Osteoblast (primary cell): ENCODE measurements at places on chromosomes 1 and 21.

DNA sequence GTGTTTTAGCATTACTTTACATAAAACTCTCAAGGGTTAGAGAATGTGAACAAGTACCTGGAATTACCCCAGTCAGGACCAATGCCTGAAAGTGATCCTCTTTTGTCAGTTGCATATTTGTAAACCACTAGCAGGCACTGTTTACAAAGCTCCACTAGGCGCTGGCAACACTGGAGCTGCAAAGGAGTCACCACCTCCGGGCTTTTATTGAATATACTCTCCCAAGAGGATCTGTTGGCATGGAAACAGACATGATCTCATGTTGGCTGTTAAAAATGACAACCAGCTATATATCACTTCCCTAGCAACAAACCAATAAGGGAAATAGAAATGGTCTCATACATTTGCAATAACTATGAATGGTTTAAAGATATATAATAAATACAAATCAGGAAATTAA is 116.0 kb downstream of the TTLL7 start:
- no peaks in the 10 kb centered on the region for H3K27me3 ChIP-seq
- peaks cover 10% of the 10 kb centered on the region for H3K4me1 ChIP-seq
- no peak overlapping the region for H3K4me3 ChIP-seq
- no peak for DNase-seq

GRCh38 chr1:186960861-186961260 is 132.1 kb downstream of the PLA2G4A start:
- H3K27me3 ChIP-seq = no peaks in the 10 kb centered on the region
- H3K4me3 ChIP-seq = no peak overlapping the region
- H3K4me1 ChIP-seq = no peaks in the 10 kb centered on the region
- no peak overlapping the region for H3K27ac ChIP-seq
- no peak for DNase-seq
- no peaks in the 10 kb centered on the region for H3K36me3 ChIP-seq

DNA sequence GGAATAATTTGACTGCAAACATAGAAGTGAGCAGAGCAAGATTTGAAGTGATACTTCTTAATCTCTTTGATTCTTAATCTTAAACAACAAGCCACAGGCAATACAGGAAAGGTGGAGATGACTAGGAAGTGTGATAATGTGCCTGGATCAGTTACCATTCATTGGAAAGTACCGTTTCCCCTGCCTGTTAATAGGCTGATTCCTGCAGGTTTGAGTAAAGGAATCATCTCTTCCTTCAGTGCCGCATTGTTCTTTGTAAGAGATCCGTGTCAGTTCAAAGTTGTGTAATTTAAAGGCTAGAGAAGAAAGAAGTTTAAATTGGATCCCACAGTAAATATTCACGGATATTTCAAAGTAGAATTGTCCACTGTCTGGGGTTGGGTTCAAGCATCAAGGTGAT is 43.5 kb upstream of the BCL10 start:
- H3K36me3 ChIP-seq = peaks cover 67% of the 10 kb centered on the region
- no peak overlapping the region for H3K4me3 ChIP-seq
- no peak for DNase-seq
- H3K27me3 ChIP-seq = no peaks in the 10 kb centered on the region
- H3K4me1 ChIP-seq = peaks cover 80% of the 10 kb centered on the region

GRCh38 chr1:154179946-154180687 is 11.8 kb downstream of the TPM3 start:
- no peak overlapping the region for H3K27ac ChIP-seq
- H3K4me3 ChIP-seq = no peak overlapping the region
- H3K27me3 ChIP-seq = no peaks in the 10 kb centered on the region
- no peak for DNase-seq
- H3K36me3 ChIP-seq = peaks cover 26% of the 10 kb centered on the region

GRCh38 chr21:29382030-29382654 is 83.4 kb downstream of the BACH1 start:
- peak; percentile 60 for DNase-seq
- no peak overlapping the region for H3K27ac ChIP-seq
- peaks cover 12% of the 10 kb centered on the region for H3K4me1 ChIP-seq

GRCh38 chr21:37717534-37717933 is 198.7 kb downstream of the KCNJ6 start:
- no peaks in the 10 kb centered on the region for H3K36me3 ChIP-seq
- no peak overlapping the region for H3K4me3 ChIP-seq
- H3K27me3 ChIP-seq = peaks cover 20% of the 10 kb centered on the region
- no peak overlapping the region for H3K27ac ChIP-seq
- DNase-seq = no peak
- no peaks in the 10 kb centered on the region for H3K4me1 ChIP-seq

DNA sequence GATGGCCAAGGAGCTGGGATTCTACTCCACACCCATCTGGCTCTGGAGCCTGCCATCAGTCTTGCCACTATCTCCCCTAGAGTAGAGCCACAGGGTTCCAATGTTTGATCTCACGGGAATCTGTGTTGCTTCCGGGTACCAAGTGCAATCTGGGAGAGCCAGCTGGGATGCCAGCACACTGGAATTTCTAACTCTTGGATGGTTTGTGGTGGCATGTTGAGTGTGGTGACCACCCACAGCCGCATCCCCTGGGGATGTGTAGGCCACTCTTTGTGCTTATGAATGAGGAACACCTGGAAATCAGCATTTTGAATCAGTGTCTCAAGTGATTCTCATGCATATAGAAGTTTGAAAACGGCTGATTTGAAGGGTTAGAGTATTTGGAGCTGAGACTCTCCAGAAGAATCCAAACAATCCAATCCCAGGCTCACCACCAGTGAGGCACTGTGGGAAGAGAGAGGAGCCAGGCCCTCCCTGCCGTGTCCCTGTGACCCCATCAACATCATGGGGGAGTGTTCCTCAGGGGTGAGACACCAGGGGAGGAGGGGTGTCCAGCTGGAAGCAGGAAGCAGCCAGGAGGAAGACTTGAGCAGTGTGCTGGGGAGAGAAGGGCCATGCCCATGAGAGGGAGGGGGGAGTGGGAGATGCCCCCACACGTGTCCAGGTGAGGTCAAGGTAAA is 13.4 kb downstream of the FBLIM1 start:
- no peak overlapping the region for H3K4me3 ChIP-seq
- no peaks in the 10 kb centered on the region for H3K4me1 ChIP-seq
- H3K27me3 ChIP-seq = no peaks in the 10 kb centered on the region
- H3K27ac ChIP-seq = no peak overlapping the region
- H3K36me3 ChIP-seq = peaks cover 77% of the 10 kb centered on the region

GRCh38 chr1:55860326-55860725 is 645.2 kb upstream of the USP24 start:
- no peak overlapping the region for H3K4me3 ChIP-seq
- no peaks in the 10 kb centered on the region for H3K4me1 ChIP-seq
- H3K36me3 ChIP-seq = no peaks in the 10 kb centered on the region
- no peak overlapping the region for H3K27ac ChIP-seq
- H3K27me3 ChIP-seq = no peaks in the 10 kb centered on the region
- no peak for DNase-seq

DNA sequence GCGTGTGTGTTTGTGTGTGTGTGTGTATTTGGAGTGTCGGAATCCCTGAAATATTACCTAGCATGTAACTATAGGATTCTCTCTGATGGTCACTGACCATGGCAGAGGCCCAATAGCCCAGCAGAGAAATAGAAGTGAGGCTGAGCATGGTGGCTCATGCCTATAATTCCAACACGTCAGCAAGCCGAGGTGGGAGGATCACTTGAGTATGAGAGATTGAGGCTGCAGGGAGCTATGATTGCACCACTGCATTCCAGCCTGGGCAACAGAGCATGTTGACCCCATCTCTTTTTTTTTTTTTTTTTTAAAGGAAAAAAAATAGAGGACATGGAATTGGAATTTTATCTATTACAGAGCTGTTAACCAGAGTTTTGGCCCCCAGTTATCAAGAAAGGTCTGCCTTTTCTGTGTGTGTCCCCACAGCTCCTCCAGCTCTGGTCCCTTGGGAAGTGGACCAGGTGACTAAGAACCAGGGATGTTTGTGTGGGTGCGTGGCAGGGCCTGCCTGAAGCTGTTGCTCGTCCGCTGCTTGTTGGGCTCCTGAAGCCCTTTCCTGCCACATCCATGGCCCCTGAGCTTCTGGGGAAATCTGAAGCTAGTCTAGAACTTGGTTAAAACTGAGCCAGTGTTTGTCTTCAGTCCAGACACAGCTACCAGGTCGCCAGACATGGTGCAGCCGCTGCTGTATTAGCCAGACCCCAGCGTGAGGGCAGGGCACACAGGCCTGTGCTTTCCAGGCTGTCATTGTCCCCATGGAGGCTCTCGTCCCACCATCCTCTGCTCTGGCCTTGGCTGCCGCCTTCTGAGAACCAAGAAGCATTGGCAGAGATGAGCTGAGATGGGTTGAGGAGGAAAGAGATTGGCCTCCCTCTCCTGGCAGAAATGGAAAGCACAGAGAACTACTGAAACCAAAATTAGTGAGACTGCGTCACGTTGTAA is 25.5 kb downstream of the CAPN9 start:
- peaks cover 8% of the 10 kb centered on the region for H3K27me3 ChIP-seq
- H3K27ac ChIP-seq = no peak overlapping the region
- H3K36me3 ChIP-seq = no peaks in the 10 kb centered on the region
- DNase-seq = peak; percentile 94
- no peak overlapping the region for H3K4me3 ChIP-seq
- H3K4me1 ChIP-seq = peaks cover 10% of the 10 kb centered on the region

GRCh38 chr1:183267646-183268431 is 81.8 kb downstream of the LAMC2 start:
- H3K4me3 ChIP-seq = no peak overlapping the region
- H3K4me1 ChIP-seq = peaks cover 41% of the 10 kb centered on the region
- no peaks in the 10 kb centered on the region for H3K36me3 ChIP-seq
- no peaks in the 10 kb centered on the region for H3K27me3 ChIP-seq
- peak overlapping the region; percentile 95 for H3K27ac ChIP-seq

DNA sequence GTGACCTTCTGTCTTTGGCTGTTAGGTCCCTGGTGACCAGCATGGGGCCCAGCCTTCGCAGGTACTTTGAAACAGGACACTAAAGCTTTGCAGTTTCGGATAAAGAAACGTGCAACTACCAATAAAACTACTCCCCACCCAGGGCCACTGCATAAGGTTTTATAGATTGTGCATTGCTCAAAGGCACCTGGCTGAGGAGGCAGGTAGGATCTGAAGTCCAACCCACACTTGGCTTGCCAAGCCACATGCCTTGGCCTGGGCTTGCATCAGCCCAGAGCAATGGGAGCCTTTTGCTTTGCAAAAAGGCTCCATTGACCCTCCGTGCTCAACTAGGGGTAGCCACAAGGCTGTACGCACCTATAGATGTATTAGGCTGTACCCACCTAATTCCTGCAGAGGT is 84.4 kb upstream of the SYT6 start:
- H3K27ac ChIP-seq = no peak overlapping the region
- no peaks in the 10 kb centered on the region for H3K36me3 ChIP-seq
- no peak overlapping the region for H3K4me3 ChIP-seq
- H3K4me1 ChIP-seq = no peaks in the 10 kb centered on the region
- peaks cover 5% of the 10 kb centered on the region for H3K27me3 ChIP-seq
